ENCODE measurements at places on chromosomes 12 and 14. TPM values are rescaled to one million over a fixed set of nuclear protein-coding genes. Genes with fewer than 3 reads are reported as not detected.
A peak's percentile ranks its signal among the peaks of the same experiment; 100 is the strongest.

DNA sequence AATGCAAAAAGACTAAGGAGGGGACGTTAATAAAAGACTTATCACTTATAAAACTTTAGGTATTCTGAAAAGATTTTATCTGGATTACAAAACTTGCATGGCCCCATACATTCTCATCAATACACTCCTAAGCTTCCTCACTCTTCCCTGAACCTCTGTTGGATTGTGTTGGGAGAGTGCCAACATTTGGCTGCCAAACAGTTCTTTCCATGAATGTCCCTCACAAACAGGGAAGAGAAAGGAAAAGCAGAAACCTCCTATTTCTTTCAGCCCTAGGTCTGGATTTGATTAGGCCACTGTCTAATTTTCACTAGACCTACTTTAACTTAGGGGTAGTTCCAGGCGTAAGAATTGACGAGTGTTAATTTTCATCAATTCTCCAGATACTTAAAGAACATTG is 11.7 kb downstream of the PTHLH start:
- no peak for DNase-seq

DNA sequence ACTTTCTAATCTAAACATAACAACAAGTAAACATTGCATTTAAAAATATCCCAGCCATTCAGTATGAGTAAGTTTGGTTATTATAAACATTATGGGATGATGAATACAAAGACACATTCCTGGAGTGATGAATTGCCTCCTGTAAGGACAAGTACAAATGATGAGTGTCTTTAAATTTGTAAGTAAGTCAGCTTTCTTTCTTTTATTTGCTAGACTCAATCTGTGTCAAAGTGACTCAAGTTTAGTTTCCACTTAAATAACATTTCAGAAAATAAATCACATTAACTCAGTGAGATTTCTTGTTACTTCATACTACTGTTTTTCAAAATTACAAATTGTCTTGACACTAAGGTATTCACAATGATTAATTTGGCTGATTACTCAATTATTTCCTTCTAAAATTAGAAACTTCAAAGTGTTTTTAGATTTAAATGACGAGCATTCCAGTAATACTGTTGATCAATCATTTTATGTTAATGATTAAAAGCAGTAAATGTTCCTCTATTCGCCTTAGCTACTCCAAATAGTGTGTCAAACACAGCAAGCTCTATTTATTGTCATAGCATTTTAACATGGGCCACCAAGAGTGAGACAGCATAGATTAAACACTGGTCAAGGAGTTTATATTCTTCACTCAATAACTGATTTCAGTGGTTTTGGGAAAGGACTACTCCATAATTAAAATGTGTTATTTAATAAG is 658.0 kb upstream of the MDGA2 start:
- no peak for DNase-seq

- DNase-seq, result no peak
Observed at GRCh38 chr12:106132175-106133135, 6.3 kb downstream of the NUAK1 start.

DNA sequence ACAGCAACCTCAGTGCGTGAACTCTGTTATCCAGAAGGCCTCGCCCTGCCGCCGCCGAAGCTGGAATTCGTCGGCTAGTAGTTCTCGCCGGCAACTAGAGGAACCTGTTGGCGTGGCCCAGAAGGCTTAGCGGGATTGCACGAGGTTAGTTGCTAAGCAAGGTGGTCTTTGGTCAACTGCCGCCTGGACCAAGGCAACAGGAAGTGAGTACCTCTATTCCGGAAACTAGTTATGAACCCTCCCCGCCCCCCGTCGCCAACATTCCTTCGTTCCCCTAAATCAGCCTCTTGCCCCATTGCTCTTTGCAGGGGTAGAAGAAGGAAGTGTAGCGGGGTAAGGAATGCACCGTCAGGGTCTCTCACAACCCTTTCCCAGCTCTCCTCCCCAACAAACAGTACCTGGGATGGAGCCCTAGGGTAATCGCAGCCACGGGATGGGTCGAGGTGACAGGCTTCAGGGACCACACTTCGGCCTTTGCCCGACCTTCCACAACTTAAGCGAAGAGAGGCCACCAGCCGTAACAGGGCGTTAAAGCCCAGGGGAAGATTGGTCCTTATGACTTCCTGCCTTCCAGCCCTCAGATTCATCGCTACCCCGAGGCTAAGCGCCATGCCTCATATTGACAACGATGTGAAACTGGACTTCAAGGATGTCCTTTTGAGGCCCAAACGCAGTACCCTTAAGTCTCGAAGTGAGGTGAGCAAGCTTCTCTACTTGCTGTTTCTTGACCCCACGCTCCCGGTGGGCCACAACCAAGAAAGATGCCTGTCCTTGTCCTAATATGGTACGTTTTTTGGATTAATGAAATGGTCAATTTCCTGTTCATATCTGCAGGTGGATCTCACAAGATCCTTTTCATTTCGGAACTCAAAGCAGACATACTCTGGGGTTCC is at the start of gene GMPR2:
Gene GMPR2, plus strand, starts transcription at position 285 of the 893 bp plus-strand sequence. Its CDS starts 325 bp downstream, at position 610.
- DNase-seq, result no peak

DNA sequence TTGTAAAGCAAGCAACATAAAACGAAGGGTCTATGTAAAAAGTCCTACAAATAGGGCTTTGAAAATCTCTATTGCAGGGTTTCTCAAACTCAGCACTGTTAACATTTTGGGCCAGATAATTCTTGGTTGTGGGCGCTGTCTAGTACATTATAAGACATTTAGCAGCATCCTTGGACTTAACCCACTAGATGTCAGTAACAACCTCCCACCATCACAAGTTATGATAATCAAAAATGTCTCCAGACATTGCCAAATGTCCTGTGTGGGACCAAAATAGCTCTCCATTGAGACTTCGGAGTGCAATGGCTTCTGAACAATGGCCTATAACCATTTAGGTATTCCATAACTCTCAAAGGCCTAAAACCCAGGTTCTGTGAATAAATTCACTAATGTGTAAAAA is 22.9 kb upstream of the DHRS7 start:
- no peak for DNase-seq

GRCh38 chr12:114812858-114813761 is 129.1 kb upstream of the TBX3 start:
- DNase-seq, result no peak

- no peak for DNase-seq
Observed at GRCh38 chr12:17357396-17357795, 732.6 kb downstream of the RERGL start.

DNA sequence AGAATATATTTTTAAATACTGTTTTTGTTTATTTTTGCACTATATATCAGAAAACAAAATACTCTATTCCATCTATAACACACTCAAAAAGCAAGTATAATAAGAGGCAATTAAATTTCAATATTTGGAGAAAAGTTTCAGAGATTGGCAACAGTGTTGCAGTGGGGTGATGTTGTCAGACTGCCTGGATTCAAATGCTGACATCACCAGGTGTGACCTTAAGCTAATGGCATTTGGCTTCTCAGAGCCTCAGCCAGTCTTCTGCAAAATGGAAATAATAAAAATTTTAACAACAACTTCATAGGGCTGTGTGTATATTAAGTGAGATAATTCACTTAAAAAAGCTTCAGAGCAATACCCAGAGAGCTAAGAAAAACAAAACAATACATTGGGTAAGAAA is 74.7 kb downstream of the TMTC1 start:
- peak; percentile 43 for DNase-seq

The TAS2R43 gene
- total RNA-seq, result 0.87 TPM

The FGF6 gene
- total RNA-seq, result not detected

The LRP1-AS gene
- not detected for total RNA-seq

The RPGRIP1 gene
- 35.7 TPM for total RNA-seq
